ENCODE measurements at places on chromosomes 12 and 14.

- DNase-seq, result no peak
Measured at GRCh38 chr12:91017511-91018263, 12.9 kb upstream of the EPYC start.

GRCh38 chr14:83870546-83871270, 1659.2 kb upstream of the FLRT2 start:
- DNase-seq, result no peak

- no peak for DNase-seq
Measured at GRCh38 chr14:39015360-39015961, 87.6 kb downstream of the SEC23A start.

DNA sequence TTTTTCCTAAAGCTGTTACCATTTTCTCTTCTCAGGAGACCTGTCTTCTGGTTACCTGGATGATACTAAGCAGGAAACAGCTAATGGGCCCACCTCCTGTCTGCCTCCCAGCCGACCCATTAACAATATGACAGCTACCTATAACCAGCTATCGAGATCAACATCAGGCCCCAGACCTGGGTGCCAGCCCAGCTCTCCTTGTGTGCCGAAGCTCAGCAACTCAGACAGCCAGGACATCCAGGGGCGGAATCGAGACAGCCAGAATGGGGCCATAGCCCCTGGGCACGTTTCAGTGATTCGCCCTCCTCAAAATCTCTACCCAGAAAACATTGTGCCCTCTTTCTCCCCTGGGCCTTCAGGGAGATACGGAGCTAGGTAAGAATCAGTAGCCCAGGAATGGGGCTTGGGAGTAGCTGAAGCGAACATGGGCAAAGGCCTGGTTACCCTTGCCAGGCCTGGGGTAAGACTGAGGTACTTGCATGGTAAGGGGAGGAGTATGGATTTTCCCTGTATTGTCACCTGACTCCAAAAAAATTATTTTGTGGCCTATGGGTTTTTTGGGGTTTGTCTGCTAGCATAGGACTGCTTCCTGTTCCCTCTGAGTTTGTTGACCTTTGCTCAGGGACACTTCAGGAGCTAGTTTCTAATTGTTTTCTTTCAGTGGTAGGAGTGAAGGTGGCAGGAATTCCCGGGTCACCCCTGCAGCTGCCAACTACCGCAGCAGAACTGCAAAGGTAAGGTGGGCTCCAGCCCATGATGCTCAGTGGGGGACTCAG, 26.6 kb downstream of the TRAFD1 start:
- no peak for DNase-seq

- no peak for DNase-seq
Measured at GRCh38 chr14:104573930-104574329, 5.6 kb upstream of the C14orf180 start.
